Choroid plexus epithelial cell (primary cell): ENCODE measurements at places on chromosomes 4 and X.

GRCh38 chr4:139562067-139562684, 6.2 kb upstream of the SETD7 start:
- DNase-seq = no peak

DNA sequence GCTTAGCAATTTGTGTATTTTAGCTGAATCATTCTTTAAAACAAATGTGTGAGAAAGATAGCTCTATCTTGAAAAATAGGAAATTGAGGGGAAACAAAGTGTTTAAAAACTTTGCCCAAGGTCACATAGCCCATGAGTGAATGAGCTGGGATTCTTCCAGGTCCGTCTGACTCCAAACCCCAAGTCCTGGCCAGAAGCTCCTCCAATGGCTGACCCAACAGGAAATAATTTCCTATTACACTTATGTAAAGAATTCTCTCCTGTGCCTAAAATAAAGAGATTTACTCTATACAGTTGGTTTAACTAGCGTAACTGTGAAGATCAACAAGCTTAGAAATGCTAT, 287.6 kb downstream of the ARHGAP24 start:
- peak; percentile 86 for DNase-seq

- no peak for DNase-seq
These were observed 47.7 kb downstream of the LNX1 start for GRCh38 chr4:53543561-53543960.

GRCh38 chr4:121056066-121056465, 16.3 kb downstream of the NDNF start:
- no peak for DNase-seq

GRCh38 chrX:103120748-103121147, 27.8 kb upstream of the NXF3 start:
- no peak for DNase-seq

DNA sequence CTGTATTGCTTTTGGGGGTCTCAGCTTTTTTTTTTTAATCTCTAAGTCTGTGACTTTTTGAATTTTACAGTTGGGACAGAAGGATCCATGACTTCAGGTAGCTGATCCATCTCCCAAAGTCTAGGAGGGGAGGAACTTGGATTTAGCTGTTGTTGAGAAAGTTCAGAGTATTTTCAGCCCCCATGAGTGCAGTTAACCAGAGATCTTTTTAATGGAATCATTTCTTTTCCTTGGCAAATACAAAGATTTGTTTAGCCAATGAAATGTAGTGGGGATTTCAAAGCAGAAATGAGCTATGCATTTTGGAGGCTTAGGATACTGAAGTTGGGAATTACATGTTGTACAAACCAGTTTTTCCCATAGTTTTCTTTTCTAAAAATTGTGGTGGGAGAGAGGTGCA, 18.1 kb downstream of the FNIP2 start:
- DNase-seq = no peak

- DNase-seq = no peak
These were observed 126.5 kb upstream of the HPGD start for GRCh38 chr4:174648812-174649211.

DNA sequence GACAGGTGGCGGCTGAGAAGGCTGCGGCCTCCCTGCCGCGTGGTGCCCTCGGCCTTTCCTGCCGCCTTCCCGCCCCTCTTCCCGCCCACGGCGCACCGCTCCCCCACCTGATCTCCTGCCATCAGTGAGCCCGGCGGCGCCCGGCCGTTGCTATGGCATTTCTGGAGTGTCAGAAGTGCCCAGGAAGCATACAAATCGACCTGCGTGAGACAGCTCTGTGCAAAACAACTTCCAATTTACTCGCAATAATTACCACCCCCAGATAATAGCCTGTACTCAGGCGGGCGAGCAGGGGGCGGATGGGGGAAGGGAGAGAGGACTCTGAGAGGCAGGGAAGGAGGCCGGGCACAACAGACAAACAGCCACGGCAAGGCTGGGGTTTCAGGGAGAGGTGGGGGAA, 16.6 kb upstream of the ERCC6L start:
- no peak for DNase-seq

GRCh38 chr4:177367336-177367735, 57.7 kb downstream of the NEIL3 start:
- peak; percentile 37 for DNase-seq

- peak; percentile 44 for DNase-seq
These were observed 746 bp upstream of the AADAT start for GRCh38 chr4:170090352-170091052.

- DNase-seq = peak; percentile 14
These were observed 174.9 kb upstream of the SMARCAD1 start for GRCh38 chr4:94032754-94033153.

DNA sequence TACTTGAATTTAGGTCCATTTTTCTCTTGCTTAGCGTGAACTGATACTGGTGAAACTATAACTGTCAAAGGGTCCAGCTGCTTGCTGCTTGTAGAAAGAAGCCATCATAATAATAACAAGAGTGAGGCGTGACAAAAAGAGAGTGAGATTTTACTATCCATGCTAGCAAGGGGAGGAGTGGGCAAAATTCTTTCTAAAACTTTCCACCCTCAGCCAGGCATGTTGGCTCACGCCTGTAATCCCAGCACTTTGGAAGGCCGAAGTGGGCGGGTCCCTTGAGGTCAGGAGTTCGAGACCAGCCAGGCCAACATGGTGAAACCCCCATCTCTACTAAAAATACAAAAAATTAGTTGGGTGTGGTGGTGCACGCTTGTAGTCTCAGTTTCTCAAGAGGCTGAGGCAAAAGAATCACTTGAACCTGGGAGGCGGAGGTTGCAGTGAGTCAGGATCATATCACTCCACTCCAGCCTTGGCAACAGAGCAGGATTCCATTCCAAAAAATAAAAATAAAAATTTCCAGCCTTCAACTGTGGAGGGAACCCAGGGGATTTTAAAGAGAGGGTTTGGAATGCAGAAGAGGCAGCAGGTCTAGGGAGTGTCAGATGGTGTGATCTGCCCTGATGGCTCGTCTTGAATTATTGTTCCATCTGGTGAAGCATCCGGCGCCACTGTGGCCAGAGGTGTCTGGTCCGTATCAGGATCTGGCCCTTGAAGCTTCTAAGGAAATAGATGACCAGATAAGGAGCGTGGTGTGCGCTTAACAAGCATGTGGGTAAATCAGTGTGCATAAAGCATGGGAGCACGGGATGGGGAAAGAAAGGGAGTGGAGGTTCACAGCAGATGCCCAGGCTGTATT, 51.8 kb downstream of the LRP2BP start:
- peak; percentile 53 for DNase-seq

DNA sequence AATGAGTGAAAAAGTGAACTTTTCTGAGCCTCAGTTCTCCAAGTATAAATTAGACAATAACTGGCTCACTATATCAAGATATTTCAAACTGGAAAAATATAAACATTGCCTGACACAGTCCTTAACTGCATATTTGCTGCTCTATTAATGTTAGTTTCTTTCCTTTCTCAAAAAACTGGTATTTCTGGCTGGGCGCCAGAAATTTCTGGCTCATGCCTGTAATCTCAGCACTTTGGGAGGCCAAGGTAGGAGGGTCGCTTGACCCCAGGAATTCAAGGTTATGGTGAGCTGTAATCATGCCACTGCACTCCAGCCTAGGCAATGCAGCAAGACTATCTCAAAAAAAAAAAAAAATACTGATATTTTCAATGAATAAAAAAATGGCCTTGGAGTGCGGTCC, 227.0 kb downstream of the MAGEB17 start:
- peak; percentile 13 for DNase-seq

DNA sequence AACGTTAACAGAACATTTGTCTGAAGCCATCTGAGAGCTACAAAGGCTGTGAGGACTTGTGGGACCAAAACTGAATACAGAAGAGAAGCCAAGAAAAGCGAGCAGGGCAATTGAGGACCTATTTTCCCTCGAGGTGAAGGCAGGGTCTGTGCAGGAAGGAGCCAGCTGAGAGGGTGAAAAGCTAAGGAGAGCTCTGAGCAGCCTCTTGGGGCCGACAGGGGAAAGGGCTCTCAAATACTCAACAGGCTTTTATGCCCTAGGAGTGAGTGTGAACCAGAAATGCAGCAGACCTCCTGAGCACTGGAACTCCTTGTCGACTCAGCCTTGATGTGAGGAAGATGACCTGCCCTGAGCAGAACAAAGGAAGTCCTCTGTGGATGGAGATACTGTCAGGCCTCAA, 54.2 kb downstream of the C4orf50 start:
- no peak for DNase-seq

- DNase-seq = no peak
These were observed 3.4 kb upstream of the FAM9B start for GRCh38 chrX:9037296-9037695.

- peak; percentile 11 for DNase-seq
These were observed 32.9 kb downstream of the HTT-AS start for GRCh38 chr4:3041192-3042142.

DNA sequence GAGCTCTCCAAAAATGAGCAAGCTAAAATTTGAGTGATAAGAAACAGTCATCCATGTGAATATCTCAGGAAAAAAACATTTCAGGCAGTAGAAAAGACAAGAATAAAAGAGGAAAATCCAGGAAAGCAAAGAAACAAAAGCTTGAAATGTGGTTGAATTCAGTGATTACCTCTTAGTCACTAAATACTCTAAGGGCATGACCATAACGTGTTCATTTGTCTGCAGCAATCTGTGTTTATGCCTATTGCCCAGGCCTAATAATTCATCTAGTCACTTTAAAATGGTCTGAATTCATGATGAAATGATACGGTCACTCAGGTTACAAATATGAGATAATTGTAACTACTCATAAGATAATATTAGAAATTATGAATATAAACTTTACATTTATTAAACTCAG, 837.9 kb downstream of the STPG2 start:
- DNase-seq = no peak

- DNase-seq = peak; percentile 30
These were observed 7.2 kb downstream of the SH3BP2 start for GRCh38 chr4:2799971-2800690.

DNA sequence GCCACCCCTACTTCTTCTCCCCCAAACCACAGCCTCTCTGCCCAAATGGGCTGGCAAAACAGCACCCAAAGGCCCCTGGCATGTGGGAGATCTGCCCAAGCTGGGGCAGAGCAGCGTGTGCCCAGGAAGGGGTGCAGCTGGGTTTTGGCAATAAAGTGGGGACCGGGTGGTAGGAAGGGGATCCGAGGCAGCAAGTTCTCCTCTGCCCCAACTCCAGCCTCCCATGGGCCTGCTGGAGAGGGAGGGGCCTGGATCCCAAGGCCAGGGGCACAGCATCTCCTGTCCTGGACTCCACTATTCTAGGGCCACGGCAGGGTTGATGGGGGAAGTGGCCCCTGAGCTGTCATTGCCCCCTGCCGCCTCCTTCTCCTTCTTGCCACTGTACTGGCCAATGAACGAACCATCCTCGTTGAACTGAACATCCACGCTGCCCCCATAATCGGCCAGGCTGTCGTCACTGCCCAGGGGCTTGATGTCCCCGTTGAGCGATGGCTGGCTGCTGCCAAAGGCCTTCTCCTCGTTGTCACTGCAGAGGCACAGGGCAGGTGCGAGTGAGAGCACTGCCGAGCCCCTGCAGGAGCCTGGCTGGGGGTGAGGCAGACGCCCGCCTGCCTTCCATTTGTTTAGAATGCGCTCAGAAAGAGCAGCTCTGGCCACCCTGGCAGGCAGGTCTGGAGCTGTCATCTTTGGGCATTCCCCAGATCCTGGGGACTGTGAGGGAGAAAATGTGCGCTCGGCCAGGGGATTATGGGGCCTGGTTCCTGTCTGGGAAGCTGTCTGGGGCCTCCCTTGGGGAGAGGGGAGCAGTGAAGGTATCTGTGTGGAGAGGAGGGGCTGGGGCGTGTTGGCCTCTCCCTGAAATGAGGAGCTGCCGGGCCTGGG, 23.4 kb downstream of the L1CAM start:
- no peak for DNase-seq

DNA sequence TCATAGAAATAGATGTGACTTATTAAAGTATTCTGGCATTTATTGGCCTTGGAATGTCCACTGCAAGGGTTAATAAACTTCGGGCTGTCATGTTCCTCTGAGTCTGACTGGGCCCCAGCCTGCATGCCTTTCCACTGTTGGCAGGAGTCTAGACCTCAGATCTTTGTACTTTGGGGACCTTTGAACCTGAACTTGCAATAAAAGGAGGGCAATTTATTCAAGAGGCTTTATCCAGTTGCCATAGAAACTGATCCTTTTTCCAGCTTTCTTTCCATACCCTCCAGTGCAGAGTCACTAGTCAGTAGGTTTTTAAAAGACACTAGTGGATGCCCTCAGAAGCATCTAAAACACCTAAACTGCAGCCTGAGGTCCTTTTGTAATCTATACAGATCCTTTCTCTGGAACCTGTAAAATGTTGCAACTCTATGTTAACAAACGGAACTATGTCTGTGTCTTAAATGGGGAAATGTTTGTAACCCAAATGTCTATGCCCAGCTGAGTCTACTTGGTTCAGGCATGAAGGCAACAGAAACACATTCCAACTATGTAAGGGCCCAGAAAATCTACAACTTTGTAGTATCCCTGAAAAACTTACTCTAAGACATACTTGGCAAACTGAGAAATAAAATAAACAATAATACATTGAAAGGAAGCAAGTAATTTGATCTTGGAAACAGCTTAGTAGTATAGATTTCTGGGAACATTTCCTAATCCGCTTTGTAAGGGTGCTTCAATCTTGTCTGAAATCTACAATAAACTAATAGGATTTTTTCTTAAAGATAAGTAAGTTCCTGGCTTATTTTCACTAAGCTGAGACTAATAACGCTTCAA, 41.5 kb downstream of the SOWAHB start:
- DNase-seq = peak; percentile 77

- peak; percentile 83 for DNase-seq
These were observed 854.4 kb upstream of the INTU start for GRCh38 chr4:126778348-126778747.

DNA sequence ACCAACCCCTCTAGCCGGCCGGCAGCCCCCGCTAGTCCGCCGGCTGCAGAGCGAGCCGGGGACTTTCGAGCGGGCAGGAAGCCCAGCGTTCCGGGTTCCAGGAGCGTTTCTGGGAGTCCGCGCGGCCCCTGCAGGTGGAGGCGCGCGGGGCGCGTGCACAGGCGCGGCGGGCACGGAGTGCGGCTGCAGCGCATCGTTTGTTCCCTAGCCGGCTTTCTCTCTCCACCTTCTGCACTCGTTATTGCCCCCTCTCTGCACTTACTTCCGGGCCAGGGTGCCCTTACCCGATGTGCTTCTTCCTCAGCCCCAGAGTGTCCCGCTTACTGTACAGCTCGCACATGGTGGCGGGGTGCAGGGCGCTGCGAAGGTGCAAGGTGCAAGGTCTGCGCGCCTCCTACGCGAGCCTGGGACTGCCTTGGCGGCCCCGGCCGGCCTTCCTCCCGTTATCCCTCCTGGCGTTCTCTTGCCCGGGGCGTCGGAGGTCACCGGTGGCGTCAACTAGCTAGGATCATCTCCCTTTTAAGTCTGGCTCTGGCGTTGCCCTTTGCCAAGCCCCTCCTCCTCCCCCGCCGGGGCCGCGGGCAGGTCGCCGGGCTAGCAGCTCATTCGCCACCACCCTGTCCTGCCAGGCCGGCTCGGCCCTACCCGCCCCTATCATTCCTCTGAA, at the start of gene ETNPPL:
TSS of gene ETNPPL (minus strand) at position 495 of the 667 bp plus-strand sequence. CDS start at position 340, 155 bp downstream.
- DNase-seq = no peak

- DNase-seq = no peak
These were observed 560.5 kb upstream of the PABPC4L start for GRCh38 chr4:134762053-134762452.

DNA sequence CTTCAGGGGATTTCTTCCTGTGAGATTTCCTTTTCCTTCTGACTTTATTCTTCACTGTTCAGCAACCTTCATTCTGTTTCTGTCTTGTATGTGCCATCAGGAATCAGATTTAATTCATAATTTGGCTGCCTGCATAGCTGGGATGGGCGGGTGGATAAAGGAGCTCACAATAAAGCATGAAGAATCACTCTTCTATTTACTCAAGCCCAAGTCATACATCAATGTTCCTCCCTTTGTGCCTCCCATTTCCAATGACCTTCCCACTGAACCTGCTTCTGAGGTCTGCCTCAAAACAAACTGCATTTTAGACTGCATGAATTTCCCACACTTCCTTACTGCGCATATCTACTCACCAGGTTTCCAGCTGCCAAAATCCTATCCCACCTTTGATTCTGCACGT, 14.0 kb downstream of the PDGFC start:
- DNase-seq = no peak
